ENCODE measurements at places on chromosomes 11 and 22.

DNA sequence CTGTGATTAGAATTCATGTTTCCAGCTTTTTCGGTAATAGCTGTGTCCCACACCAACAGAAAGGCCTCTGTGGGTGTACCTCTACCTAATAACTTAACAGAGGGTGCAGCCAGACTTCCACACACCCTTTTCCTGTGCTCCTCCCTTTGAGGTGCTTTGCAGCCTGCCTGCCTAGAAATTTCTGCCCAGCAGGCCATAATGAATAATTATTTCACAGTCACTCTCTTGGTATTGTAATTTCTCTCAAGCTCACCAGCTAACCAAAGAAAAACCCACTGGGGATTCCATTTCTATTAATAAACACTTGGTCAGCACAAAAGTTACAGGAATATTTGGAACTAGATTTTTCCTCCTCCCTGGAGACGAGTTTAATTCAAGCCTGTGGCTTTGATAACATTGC lies 13.3 kb downstream of the WT1 start:
- no peak for DNase-seq

- no peak for DNase-seq
Measured at GRCh38 chr11:79076526-79077115, 364.2 kb downstream of the TENM4 start.

DNA sequence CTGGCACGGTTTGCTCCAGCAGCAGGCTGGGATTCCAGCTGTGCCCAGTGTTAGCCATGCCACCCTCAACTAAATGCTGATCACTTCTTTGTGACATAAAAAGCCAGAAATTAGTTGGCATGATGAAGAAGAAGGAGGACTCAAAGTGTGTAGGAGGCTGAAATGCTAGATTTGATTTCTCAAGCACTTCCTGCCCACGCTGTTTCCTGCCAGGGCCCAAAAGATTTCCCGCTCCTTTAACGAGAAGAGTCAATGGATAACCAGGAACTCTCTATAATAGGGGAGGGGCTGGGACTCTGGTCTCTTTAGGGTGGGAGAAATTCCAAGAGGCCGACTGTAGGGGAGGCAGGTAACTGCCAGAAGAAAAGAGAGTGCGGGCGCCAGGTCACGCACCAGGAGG lies 26.4 kb downstream of the APOL3 start:
- DNase-seq: no peak

GRCh38 chr11:19216021-19216420 lies 14.2 kb upstream of the CSRP3 start:
- DNase-seq: no peak

DNA sequence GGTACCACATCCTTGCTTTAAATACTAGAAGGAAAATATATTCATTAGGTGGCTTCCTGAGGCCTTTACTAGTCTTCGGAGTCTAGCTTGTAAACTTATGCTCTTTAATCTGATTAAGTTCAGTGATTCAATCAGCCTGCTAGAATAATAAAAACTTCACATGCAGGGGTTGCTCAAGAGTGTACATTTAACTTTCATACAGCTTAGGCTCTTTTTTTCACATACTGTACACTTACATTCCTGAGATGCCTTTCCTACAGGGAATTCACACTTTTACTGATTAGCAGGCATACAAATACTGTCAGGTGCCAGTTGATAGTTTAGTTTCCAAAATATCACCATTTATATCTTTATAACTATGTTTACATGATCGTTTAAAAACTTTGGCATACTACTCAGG lies 3.2 kb upstream of the ANO5 start:
- DNase-seq: no peak

GRCh38 chr11:12800032-12800671 lies 125.9 kb downstream of the TEAD1 start:
- no peak for DNase-seq

DNA sequence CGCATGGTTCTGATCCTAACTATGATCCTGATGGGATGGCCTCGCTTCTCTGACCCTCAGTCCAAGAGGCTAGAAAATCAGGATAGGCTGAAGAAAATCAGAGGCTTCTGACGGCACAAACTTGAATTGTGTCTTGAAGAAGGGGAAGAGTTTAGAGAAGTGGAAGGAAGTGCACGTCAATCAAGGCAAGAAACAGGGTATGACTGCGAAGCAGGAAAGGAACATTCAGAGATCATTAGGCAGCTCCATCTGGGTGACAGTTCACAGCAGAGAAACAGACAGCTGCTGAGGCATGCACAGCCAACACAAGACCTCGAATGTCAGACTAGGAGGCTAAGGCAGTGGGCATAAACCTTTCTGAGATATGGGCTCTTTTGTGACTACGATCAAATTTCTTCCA lies 29.3 kb downstream of the CLPB start:
- no peak for DNase-seq

GRCh38 chr11:44475114-44475686 lies 90.3 kb upstream of the CD82 start:
- no peak for DNase-seq

DNA sequence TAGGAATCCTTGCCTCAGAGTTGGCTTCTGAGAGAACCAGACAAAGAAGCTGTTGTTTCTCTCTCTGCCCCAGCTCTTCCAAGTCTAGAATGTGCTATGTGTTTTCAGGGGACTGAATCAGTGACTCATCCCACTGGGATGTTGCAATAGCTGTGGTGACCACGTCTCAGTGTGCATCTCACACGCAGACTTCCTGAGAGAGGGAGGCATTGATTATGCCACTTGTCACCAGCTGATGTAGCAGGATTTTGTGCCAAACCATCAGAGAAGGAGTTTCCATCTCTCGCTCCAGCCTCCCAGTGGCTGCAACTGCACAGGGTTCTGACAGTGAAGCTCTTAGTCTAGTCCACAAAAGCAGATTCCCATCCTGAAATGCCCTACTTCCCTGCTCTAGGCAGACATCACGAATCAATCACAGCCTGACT lies 455.8 kb downstream of the MIAT start:
- no peak for DNase-seq

- no peak for DNase-seq
Measured at GRCh38 chr11:63610604-63611394, 3.4 kb downstream of the PLAAT3 start.

GRCh38 chr11:126312961-126313360 lies 9.1 kb downstream of the DCPS start:
- DNase-seq: no peak

- DNase-seq: no peak
Measured at GRCh38 chr11:69475866-69476471, 5.5 kb upstream of the LINC01488 start.

GRCh38 chr11:70400643-70401042 lies 2.3 kb downstream of the CTTN start:
- DNase-seq: no peak

- no peak for DNase-seq
Measured at GRCh38 chr11:19320827-19321226, 80.1 kb upstream of the E2F8 start.
